ENCODE measurements at places on chromosomes 6 and 20. TPM values are rescaled to one million over a fixed set of nuclear protein-coding genes. Genes with fewer than 3 reads are reported as not detected.

CARMIL1 gene
- polyA plus RNA-seq, result 0.04 TPM

GRCh38 chr6:25346064-25346463 lies 66.9 kb downstream of the CARMIL1 start:
- DNase-seq, result no peak

DNA sequence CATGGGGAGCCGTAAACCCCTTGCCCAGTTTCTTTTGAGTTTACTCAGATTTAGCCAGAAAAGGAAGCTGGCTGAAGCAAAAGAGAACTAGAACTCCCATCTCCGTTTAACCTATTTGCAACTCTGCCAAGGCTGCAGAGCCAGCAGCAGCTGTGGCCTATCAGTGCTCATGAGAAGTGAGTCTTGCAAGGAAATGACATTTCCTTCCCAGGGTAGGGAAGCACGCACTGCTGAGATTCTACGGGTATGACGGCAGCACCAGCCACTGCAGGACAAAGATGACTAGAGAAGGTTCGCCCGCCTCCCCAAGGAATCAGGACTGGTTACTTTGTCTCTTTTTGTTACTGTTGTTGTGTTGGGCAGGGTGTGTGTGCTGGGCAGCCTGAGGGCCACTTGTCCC lies 47.6 kb downstream of the PPP1R3G start:
- no peak for DNase-seq

BMP7 gene
- polyA plus RNA-seq, result not detected

- no peak for DNase-seq
Observed at GRCh38 chr6:127581576-127581975, 4.6 kb downstream of the C6orf58 start.

DNA sequence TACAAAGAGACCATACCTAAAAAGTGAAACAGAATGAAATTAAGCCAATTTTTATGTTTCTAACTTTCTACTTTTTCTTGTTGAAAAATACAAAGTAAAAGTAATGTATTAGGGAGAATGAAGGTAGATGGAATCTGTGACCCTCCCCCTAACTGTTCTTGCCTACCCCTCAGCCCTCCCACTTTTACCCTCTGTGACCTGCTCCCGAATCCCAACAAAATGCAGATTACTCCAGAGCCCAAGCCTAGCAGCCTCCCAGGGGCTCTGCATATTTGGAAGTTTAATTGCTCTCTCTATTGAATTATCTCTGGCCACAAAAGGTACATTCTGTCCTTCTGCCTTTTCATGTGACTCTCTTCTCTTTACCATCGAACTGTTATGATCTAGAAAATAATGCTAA lies 201.5 kb downstream of the PKHD1 start:
- DNase-seq, result no peak

DNA sequence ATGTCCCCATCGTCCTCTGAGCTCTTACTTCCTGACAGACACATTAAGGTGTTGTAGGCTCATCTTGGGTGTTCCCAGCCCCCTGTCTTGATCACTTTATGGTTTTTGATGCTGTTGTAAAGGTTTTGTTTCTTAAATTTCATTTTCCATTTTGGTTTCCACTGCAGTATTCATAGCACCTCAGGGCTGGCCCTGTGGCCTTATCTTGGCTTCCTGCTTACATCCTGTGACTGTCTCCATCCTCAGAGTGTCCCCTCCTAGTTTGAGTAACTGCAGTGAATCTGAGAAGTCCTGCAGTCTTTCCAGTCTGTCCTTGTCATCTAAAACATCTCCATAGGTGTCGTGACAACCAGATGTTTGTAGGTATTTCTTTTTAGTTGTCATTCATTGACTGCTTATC lies 50.9 kb downstream of the JARID2 start:
- DNase-seq, result no peak

GRCh38 chr20:53905019-53905819 lies 165.2 kb downstream of the BCAS1 start:
- no peak for DNase-seq

- DNase-seq, result no peak
Observed at GRCh38 chr6:114524081-114524480, 181.3 kb upstream of the HS3ST5 start.

PPP1R14C gene
- 11.7 TPM for polyA plus RNA-seq

DNA sequence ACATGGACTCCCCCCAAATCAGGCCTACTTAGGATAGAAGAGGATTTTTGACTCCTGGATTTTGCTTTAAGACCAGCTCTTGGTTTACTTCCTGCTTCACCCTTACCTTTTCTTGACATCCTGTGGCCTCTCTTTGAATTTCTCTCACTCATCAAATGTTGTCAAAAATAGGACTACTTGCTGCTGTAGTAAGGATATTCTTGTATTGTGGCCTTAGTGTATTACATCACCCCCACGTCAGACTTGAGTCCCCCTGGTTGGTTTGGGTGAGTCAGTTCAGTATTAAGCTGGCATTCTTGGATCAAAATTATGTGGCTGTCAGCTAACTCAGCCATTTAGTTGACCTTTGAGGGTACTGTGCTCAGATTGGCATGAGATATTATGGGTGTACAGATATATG lies 1.1 kb downstream of the TPX2 start:
- DNase-seq, result peak; percentile 51

DNA sequence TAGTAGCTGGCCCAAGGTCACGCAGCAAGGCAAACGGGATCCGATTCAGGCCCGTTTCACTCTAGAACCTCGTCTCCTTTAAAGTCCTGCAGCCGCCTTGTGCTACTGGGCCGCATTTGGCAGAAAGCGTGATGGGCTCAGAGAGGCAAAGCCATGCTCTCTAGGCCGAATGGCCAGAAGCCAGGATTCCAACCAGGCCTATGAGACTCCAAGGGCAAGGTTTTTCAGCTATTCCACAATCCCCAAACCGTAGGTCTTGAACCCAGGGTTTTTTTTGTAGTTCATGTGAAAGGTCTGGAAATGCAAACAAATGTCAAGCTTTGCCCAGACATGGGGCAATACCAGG lies 174.1 kb downstream of the PREX1 start:
- DNase-seq, result no peak

- DNase-seq, result no peak
Observed at GRCh38 chr6:45698046-45698445, 317.6 kb downstream of the CLIC5 start.

PGC gene
- polyA plus RNA-seq, result not detected

- peak; percentile 89 for DNase-seq
Observed at GRCh38 chr6:37038292-37039198, 33.1 kb downstream of the FGD2 start.

BEND6 gene
- 1.4 TPM for polyA plus RNA-seq

DNA sequence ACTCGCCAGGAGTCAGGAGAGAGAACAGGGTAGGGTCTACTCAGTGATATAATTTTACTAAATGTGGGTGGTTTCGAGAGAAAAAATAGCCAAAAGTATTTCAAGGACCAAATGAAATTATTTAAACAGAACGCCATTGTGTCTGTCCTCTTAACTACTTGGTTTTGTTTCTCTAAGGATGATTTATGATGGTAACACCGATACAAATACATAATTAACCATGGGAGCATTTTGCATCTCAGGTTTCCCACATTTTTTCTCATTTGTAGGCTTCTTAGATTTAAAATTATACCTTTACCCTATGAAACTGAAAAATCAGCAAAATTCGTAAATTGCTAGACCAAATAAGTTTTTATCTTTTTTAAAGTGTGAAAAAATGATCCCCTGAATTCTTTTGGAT lies 188.2 kb downstream of the ZFP64 start:
- no peak for DNase-seq

DNA sequence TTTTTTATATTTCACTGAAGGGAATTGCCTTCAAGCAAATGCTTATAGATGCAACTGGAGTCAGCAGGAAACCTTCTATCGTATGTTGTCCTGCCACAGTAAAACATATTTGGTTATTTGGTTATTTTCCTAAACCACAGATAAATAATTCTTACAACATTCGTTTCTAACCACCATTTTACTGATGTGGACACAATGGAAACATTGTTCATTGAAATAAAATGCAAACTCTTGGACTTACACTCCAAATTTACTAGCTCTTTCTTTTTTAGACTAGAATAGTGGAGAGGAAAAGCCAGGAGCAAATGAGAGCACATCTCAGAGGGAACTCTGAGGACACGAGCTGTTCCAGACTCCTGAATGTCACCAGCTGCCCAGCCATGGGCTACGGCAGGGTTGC lies 114.8 kb downstream of the RPS12 start:
- DNase-seq, result no peak

GRCh38 chr20:9518576-9519175 lies 4.3 kb downstream of the LAMP5 start:
- DNase-seq, result no peak

GRCh38 chr6:87213364-87213763 lies 58.0 kb downstream of the ZNF292 start:
- no peak for DNase-seq

- DNase-seq, result no peak
Observed at GRCh38 chr6:25431306-25431974, 152.3 kb downstream of the CARMIL1 start.

- DNase-seq, result no peak
Observed at GRCh38 chr6:132063204-132063603, 112.0 kb upstream of the CCN2 start.

GRCh38 chr6:64041373-64041772 lies 405.8 kb downstream of the PHF3 start:
- DNase-seq, result no peak

- no peak for DNase-seq
Observed at GRCh38 chr6:56289721-56290120, 42.3 kb upstream of the COL21A1 start.

- no peak for DNase-seq
Observed at GRCh38 chr6:121548131-121548530, 112.7 kb downstream of the GJA1 start.

DNA sequence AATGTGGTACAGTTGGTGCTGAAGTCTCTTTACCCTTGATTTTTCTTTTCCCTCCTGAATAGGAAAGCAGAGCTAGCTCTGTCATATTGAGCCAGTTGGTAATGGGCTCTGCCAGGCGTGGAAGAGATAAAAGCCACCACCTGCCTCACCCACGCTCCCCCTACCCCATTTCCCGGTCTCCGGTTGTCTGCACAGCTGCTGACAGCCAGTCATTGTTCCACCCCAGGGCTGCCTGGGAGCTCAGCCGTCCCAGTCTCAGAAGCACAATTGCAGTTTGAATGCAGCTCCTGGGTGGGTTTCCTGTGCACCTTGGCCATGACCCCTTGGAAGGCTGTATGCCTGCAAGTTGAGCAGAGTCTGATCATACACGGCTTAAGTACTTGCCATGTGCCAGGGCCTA lies 675.2 kb upstream of the FLRT3 start:
- no peak for DNase-seq

WDR46 gene
- 113 TPM for polyA plus RNA-seq

GRCh38 chr6:29958921-29959320 lies 16.6 kb downstream of the HLA-A start:
- no peak for DNase-seq

- DNase-seq, result peak; percentile 35
Observed at GRCh38 chr20:54167909-54168872, 5.6 kb downstream of the CYP24A1 start.

DNA sequence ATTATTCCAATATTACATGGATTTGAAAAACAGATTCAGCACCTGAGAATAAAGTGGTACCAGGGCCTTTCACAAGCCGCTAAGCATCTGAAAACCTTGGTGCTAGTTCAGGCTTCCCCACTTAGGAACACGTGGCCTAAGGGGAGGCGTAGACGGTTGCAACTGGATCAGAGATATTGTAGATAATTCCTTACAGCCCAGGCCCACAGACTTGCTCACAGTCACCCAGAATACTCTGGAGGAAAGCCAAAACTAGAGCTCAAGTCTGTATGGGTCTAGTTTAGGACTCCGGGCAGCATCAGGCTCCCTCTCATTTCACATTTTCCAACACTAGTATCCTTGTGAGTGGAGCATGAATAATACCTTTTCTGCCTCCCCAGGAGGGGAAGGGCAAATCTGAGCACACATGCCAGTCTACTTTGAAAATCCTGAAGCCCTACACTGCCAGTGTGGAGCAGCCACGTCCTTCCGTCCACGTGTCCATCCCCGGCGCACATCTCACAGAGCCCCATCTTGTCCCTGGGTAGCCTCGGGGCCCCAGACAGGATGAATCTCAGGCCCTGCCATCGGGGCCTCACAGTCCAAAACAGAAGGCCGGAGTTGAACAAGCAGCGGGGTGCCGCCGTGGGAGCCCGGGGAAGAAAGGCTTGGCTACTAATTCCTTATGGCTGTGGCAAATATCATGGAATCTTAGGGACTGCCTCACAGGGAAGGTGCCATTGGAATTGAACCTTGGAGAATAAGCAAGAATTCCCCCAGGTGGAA lies 299.3 kb downstream of the NRN1 start:
- DNase-seq, result no peak

GRCh38 chr6:137264311-137265075 lies 45.3 kb upstream of the IFNGR1 start:
- DNase-seq, result no peak

DNA sequence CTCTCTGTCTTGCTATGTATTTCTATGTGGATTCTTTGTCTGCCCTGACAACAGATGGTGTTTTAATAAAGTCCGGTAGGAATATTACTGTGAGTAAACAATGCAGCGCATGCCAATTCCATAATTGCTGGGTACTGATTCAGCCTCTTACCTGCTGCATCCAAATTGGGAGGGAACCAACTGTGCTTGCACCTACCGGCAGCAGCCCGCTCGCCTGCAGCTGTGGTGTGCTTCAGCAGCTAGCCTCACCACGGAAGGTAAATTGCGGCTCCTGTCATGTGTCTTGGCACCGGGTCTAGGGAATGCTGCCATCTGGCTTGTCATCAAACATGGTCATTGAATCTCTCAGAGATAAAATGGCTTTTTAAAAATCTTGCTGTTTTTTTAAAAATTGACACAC lies 704.8 kb upstream of the SLC35B3 start:
- no peak for DNase-seq

CEP57L1 gene
- 39.4 TPM for polyA plus RNA-seq

DNA sequence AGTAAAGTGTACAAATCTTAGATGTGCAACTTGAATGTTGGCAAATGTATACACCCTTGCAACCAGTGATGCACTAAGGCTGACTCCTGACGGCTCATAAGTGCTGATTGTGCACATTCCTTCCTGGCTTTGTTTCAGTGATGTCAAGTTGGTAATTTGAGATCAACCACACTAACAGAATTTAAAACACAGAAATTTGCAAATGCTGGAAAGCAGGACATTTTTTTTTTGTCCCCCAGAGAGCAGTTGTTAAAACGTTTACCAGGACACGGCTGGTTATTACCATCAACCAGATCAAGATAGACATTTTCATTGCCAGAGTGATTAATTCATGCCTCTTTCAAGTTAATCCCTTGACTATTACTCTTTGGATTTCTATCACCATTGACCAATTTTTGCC lies 735.6 kb downstream of the RFPL4B start:
- no peak for DNase-seq

CDH22 gene
- not detected for polyA plus RNA-seq

SNRPB gene
- polyA plus RNA-seq, result 488 TPM

MAS1 gene
- polyA plus RNA-seq, result not detected
